Progenitor cell of endocrine pancreas (in vitro differentiated cells): ENCODE measurements at places on chromosomes 6 and 20. TPM values are rescaled to one million over a fixed set of nuclear protein-coding genes. Genes with fewer than 3 reads are reported as not detected.

Gene SPATS1
- total RNA-seq = not detected in 2 replicates

Gene EIF6
- 108 and 109 TPM in 2 replicates for total RNA-seq

Gene CCN6
- total RNA-seq = not detected in 2 replicates

Gene TMEM217
- 1.4 and 2.5 TPM in 2 replicates for total RNA-seq

Gene STX11
- not detected in 2 replicates for total RNA-seq

Gene SIRPA
- 15.2 and 16.2 TPM in 2 replicates for total RNA-seq

Gene APOM
- total RNA-seq = 7.1 and 7.5 TPM in 2 replicates

Gene JPH2
- 0.12 and 0.24 TPM in 2 replicates for total RNA-seq

Gene UBR2
- total RNA-seq = 31.9 and 32.3 TPM in 2 replicates

Gene FNDC1
- total RNA-seq = 0.07 TPM in 1 of 2 replicates, not detected in the other

Gene TDRD6
- 0.17 and 0.93 TPM in 2 replicates for total RNA-seq

Gene OR2J3
- not detected in 2 replicates for total RNA-seq

GRCh38 chr6:153074761-153075160, 56.3 kb downstream of the RGS17 start:
- no peak for DNase-seq

GRCh38 chr6:98946879-98947410, 801 bp downstream of the FBXL4 start:
- DNase-seq = no peak

DNA sequence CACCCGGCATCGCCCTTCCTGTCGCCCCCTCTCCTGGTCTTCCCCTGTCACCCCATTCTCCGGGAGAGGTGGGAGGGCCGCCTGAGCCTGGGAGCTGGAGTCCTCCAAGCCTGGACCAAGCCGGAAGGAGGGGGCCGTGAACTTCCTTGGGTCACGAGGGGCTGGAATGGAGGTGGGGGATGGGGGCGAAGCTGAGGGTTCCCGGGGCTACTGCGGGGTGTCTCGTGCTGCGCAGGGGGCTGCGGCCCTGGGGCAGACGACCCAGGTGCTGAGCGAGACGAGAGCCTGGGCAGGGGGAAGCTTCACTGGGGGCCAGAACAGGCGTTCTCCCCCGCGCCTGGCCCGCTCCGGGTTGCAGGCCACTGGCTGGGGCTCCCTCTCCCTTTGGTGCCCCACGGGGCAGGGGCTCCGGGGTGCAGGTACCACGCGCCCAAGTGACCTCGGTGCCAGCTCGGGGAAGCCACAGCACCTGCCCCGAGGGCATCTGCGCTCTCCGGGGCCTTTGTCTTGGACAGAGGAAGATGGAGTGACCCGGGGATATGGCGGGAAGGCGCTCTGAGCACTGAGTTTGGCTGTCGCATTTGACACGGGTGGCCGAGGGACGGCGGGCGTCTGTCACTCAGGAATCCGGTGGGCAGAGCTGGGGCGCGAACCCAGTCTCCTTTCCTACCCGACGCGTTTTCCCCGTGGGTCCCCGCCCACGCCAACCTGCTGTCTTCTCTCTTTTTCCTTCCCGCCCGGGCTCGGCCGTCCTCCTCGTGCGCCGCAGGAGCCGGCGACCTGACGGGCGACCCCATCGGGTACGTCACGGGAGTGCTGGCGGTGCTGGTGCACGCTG, 1.2 kb downstream of the SLC35D3 start:
- DNase-seq = no peak

GRCh38 chr6:108564178-108564577, 3.5 kb downstream of the FOXO3 start:
- DNase-seq = no peak

DNA sequence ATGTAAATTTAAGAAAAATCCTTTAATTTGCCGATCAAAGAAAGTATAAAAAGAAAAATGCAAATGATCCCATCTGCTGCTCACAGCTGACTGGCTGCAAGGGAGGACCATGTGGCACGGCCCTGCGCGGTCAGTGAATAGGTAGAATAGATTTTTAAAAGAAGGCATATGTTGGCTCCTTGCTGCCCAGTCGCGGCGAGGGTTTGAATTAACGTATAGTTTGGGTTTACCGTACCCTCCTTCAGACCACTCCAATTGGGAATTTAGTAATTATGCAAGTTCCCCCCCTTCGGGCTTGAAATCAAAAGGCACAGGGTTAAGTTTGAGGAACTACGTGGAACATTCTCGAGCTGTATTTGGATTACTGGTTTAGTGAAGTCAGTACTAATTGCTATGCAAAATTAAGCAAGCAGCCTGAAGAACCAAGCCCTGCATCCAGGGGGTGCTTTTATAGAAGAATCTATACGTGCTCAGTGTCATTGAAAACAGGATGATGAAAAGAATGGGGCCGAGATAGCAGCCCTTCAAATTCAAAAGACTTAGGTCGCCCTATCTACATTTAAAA, 1.1 kb upstream of the BEND3 start:
- DNase-seq = no peak

GRCh38 chr20:51492167-51493092, 50.1 kb downstream of the NFATC2 start:
- DNase-seq = peak; percentile 35

DNA sequence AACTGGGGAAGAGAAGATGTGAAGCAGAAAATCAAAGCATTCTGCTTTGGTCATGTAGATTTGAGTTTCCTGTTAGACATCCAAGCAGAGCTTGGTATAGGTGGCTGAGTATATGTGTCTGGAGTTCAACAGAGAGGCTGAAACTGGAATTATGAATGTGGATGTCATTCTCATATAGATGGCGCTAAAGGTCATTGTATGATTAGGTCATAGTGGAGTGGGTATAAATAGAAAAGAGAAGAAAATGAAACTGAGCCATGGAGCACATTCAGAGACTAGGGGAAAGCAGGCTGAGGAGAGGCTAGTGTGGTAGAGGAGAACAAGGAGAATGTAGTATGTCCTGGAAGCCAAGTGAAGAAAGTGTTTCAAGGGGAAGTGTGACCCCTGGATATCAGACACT, 295.6 kb upstream of the PLN start:
- no peak for DNase-seq

DNA sequence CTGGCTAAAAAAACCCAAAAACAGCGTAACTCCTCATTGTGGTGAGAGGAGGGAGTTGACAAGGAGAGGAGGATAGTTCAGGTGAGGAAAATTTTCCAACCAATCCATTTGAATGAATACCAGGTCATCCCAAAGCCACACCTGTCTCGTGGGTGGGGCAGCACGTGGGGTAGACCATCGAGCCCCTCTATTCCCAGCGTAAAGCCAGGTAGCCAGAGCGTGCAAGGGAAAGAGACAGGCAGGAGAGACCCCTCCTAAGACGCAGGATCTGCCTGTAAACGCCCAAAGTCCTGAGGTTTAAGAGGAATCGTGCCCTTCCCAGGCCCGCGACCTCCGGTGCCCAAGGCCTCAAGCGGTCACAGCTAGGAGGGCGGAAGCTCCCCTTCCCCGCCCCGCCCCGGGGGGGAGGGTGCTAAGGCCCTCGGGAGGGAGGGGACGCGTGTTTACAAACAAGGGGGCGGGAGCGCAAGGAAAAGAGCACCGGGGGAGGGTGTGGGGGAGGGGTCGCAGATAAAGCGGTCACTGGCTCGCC, 712 bp downstream of the RXRB start:
- DNase-seq = no peak

- no peak for DNase-seq
These were observed 74.4 kb upstream of the GATA5 start for GRCh38 chr20:62550087-62550632.
